Gastroesophageal sphincter (tissue), 4 donors: ENCODE measurements at places on chromosomes 5 and 9.

DNA sequence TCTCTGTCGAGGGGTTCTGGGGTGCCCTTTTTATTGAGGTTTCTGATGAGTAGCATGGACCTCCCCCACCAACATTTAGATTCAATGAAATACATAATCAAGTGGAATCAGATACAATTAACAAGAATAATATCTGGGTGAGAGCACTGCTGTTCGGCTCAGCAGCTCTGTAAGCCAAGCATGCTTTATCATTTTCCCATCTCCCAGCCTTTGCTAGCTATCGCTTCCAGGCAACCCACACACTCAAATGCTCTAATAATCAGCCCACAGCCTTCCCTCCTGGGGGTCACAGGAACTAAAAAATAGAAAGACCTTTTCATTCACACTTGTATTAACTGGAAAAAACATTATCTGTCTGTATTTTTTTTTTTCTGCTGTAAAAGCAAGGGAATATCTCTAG, 8.9 kb downstream of the PLPPR1 start:
- H3K27me3 ChIP-seq, result peaks cover 19% of the 10 kb centered on the region
- ATAC-seq, result no peak
- no peaks in the 10 kb centered on the region for H3K36me3 ChIP-seq
- H3K27ac ChIP-seq, result no peak overlapping the region

- H3K4me3 ChIP-seq, result no peak overlapping the region
- H3K27ac ChIP-seq, result no peak overlapping the region
- H3K36me3 ChIP-seq, result peaks cover 15% of the 10 kb centered on the region
Observed at GRCh38 chr5:75049456-75050351, 2.7 kb downstream of the GCNT4 start.

DNA sequence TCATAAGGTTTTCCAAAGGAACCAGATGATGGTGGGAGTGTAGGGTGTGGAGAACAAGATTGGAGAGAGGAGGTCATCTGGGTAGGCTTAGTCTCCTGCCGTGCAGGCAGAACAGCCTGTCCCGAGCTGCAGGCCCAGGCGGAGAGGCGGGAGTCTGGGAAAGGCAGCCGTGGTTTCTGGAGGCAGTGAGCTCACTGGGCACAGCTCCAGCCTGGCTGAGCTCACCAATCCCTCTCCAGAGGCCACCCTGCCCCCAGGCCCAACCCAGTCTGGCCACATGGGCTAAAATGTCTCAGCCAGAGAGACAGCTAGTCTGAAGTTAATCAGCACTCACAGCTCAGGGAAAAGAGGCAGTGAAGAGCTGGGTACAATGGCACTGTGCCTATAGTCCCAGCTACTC, 12.3 kb downstream of the P4HA2 start:
- peaks cover 43% of the 10 kb centered on the region for H3K4me1 ChIP-seq
- ATAC-seq, result peak; percentile 99
- H3K4me3 ChIP-seq, result no peak overlapping the region
- H3K27ac ChIP-seq, result peak overlapping the region; percentile 87
- no peaks in the 10 kb centered on the region for H3K27me3 ChIP-seq
- H3K36me3 ChIP-seq, result peaks cover 59% of the 10 kb centered on the region

- ATAC-seq, result no peak
- H3K4me1 ChIP-seq, result no peaks in the 10 kb centered on the region
- no peak overlapping the region for H3K27ac ChIP-seq
- H3K27me3 ChIP-seq, result peaks cover 11% of the 10 kb centered on the region
- H3K36me3 ChIP-seq, result no peaks in the 10 kb centered on the region
Observed at GRCh38 chr5:173655196-173655797, 38.8 kb upstream of the BOD1 start.

- no peak for ATAC-seq
- no peaks in the 10 kb centered on the region for H3K36me3 ChIP-seq
- H3K4me3 ChIP-seq, result no peak overlapping the region
- no peaks in the 10 kb centered on the region for H3K27me3 ChIP-seq
- H3K4me1 ChIP-seq, result no peaks in the 10 kb centered on the region
- no peak overlapping the region for H3K27ac ChIP-seq
Observed at GRCh38 chr5:169788168-169788567, 151.1 kb downstream of the DOCK2 start.

GRCh38 chr5:139138109-139138508, 60.1 kb downstream of the SIL1 start:
- H3K27me3 ChIP-seq, result no peaks in the 10 kb centered on the region
- peaks cover 33% of the 10 kb centered on the region for H3K4me1 ChIP-seq
- no peak for ATAC-seq
- no peaks in the 10 kb centered on the region for H3K36me3 ChIP-seq
- H3K27ac ChIP-seq, result peak overlapping the region; percentile 82
- no peak overlapping the region for H3K4me3 ChIP-seq

GRCh38 chr5:400282-401145, 42.5 kb upstream of the EXOC3 start:
- H3K27me3 ChIP-seq, result peaks cover 17% of the 10 kb centered on the region
- H3K4me3 ChIP-seq, result peak overlapping the region; percentile 37
- no peaks in the 10 kb centered on the region for H3K36me3 ChIP-seq
- ATAC-seq, result no peak
- no peak overlapping the region for H3K27ac ChIP-seq
- no peaks in the 10 kb centered on the region for H3K4me1 ChIP-seq

- H3K4me3 ChIP-seq, result no peak overlapping the region
- no peak overlapping the region for H3K27ac ChIP-seq
- H3K27me3 ChIP-seq, result no peaks in the 10 kb centered on the region
- no peaks in the 10 kb centered on the region for H3K36me3 ChIP-seq
Observed at GRCh38 chr9:129868023-129868871, 33.0 kb downstream of the USP20 start.

- H3K36me3 ChIP-seq, result no peaks in the 10 kb centered on the region
- H3K4me3 ChIP-seq, result no peak overlapping the region
- no peak overlapping the region for H3K27ac ChIP-seq
Observed at GRCh38 chr5:45060724-45061123, 252.0 kb downstream of the MRPS30 start.
